Activated T-helper 1 cell treated with anti-CD3 and anti-CD28 coated beads, Interleukin-12 subunit alpha, Interleukin-12 subunit beta, Interleukin-2, Interleukin-4 antibody, amounts not matched to agents 30 ng/mL and 10 ng/mL and 1 ng/mL, durations not matched to agents 14 hours and 24 hours and 36 hours (primary cell): ENCODE measurements at places on chromosomes 7 and 10. TPM values are rescaled to one million over a fixed set of nuclear protein-coding genes. Genes with fewer than 3 reads are reported as not detected.

WASHC2A gene
- 24.1 and 26.8 TPM in 2 replicates for total RNA-seq

AKR1D1 gene
- not detected in 2 replicates for total RNA-seq

NEBL gene
- total RNA-seq = 0.18 and 0.22 TPM in 2 replicates

CUBN gene
- total RNA-seq = 0.05 and 0.21 TPM in 2 replicates

NUTM2B gene
- total RNA-seq = 0.54 and 1.5 TPM in 2 replicates

GRCh38 chr7:39979406-39980073 is 29.5 kb downstream of the CDK13 start:
- H3K4me1 ChIP-seq = peaks cover 4% of the 10 kb centered on the region
- no peak overlapping the region for H3K27ac ChIP-seq
- peaks cover 2% of the 10 kb centered on the region for H3K36me3 ChIP-seq

DNA sequence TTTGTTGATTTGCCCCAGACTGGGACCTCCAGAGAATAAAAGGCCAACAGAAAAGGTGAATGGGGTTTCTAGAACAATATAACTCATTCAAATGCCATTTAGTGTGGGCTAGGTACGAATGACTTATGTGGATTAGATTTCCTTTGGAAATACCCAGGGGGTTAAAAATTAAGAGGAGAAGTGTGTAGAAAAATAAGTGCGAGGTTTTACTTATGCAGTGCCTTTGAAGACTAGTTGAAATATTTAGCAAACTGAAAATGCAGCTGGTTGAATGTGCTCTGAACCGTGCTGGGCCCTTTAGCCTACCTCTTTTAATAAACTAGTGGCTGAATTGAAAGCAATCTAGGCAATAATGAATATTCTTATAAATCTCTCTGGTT is 180.6 kb downstream of the LRMDA start:
- H3K36me3 ChIP-seq = no peaks in the 10 kb centered on the region
- H3K27me3 ChIP-seq = peaks cover 6% of the 10 kb centered on the region
- no peak for DNase-seq

GRCh38 chr10:14416308-14416700 is 85.6 kb upstream of the FRMD4A start:
- H3K27ac ChIP-seq = no peak overlapping the region
- H3K27me3 ChIP-seq = peaks cover 13% of the 10 kb centered on the region
- no peaks in the 10 kb centered on the region for H3K36me3 ChIP-seq
- H3K4me3 ChIP-seq = no peak overlapping the region

DNA sequence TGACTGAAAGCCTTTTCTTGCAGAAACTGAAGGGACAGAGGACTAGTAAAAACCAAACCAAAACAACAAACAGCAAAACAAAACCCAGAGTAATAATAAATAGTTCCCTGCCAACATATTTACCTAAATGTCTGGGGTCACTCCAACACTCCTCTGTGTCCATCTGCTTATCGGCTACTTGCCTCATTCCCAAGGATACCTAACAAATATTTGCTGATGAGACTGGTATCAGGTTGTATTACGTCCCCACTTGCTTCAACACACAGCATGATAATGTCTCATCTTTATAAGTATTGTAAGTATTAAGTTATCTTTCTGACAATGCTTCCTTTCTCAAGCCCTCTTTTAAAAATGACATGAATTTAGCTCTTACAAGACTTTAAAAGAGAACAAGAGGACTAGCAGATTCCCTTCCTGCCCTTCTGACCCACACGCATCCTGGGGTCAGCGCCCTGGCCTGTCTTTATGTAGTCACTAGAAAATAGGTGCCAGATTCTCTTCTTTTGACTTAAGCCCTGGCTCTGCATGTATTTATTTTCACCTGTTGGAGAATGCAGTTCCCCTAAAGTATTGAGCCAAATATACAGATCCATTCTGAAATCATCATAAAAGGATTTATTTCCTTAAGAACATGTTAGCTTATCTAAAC is 110.2 kb downstream of the SEM1 start:
- H3K36me3 ChIP-seq = no peaks in the 10 kb centered on the region
- peaks cover 12% of the 10 kb centered on the region for H3K27me3 ChIP-seq
- no peak overlapping the region for H3K27ac ChIP-seq
- no peak overlapping the region for H3K4me3 ChIP-seq

- H3K4me3 ChIP-seq = no peak overlapping the region
- H3K27me3 ChIP-seq = no peaks in the 10 kb centered on the region
- peaks cover 8% of the 10 kb centered on the region for H3K36me3 ChIP-seq
- H3K4me1 ChIP-seq = peaks cover 6% of the 10 kb centered on the region
- H3K27ac ChIP-seq = no peak overlapping the region
These were observed 32.5 kb downstream of the GNA12 start for GRCh38 chr7:2811476-2812113.

GRCh38 chr7:96416599-96416998 is 94.7 kb upstream of the SLC25A13 start:
- no peak overlapping the region for H3K4me3 ChIP-seq
- H3K27ac ChIP-seq = no peak overlapping the region
- peaks cover 9% of the 10 kb centered on the region for H3K27me3 ChIP-seq
- no peak for DNase-seq
- H3K4me1 ChIP-seq = no peaks in the 10 kb centered on the region

GRCh38 chr7:2968616-2969397 is 74.9 kb downstream of the CARD11 start:
- H3K4me3 ChIP-seq = no peak overlapping the region
- peaks cover 45% of the 10 kb centered on the region for H3K36me3 ChIP-seq
- no peak overlapping the region for H3K27ac ChIP-seq
- H3K4me1 ChIP-seq = peaks cover 31% of the 10 kb centered on the region

DNA sequence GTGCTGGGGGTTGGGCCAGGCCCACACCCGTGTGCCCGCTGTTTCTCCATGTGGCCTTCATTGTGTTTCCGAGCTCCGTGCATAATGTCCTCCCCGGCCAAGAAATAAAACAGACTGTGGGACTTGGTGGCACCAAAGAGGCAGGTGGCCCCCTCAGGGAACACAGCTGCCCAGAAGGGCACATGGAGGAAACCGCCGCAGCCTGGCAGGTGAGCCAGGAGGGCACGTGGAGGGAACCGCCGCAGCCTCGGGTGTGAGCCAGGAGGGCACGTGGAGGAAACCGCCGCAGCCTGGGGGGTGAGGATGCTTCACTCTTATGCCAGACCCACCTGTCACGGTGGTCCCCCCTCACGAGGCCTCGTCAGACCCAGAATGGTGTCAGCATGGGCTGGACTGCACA is 288.7 kb downstream of the WDR37 start:
- H3K36me3 ChIP-seq = no peaks in the 10 kb centered on the region
- no peaks in the 10 kb centered on the region for H3K27me3 ChIP-seq
- H3K27ac ChIP-seq = no peak overlapping the region
- H3K4me1 ChIP-seq = no peaks in the 10 kb centered on the region
- H3K4me3 ChIP-seq = no peak overlapping the region

DNA sequence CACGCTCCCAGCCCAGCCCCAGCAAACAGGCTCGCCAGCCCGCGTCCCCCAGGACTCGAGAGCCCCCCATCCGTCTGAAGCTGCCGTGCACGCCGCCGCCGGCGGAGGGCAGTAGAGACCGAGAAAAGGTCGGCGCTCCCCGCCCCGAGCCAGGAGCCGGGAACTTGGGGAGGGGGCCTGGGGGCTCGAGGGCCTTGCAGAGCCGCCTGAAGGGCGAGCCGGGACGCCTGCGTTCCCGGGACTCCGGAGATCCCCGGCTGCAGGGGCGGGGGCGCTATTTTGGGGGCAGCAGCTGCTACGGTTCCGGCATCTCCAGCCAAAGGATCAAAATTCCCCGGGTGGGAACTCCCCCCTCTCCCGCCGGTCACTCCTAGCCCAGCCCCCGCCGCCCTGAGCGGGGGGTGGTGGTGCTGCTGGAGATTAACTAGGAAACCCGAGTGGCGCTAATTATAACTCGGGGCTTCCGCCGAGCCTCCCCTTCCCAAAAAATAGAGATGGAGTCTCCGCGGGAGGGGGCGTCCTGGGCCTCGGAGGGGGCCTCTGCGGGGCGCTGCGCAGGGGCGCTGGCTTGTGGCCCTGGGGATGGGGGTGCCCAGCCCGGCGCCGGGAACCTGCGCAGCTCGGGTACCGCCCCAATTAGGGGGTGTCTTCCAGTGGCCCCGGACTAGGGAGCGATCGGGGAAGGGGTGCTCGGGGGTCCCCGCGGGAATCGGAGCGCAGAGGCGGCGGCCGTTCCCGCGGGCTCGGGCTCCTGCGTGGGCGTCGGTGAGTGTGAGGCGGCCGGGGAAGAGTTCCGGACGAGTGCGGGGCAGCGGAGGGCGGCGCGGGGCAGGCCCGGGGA is 608 bp downstream of the ACHE start:
- H3K4me3 ChIP-seq = no peak overlapping the region
- peaks cover 18% of the 10 kb centered on the region for H3K4me1 ChIP-seq
- H3K27me3 ChIP-seq = peaks cover 55% of the 10 kb centered on the region
- peaks cover 3% of the 10 kb centered on the region for H3K36me3 ChIP-seq
- H3K27ac ChIP-seq = no peak overlapping the region

DNA sequence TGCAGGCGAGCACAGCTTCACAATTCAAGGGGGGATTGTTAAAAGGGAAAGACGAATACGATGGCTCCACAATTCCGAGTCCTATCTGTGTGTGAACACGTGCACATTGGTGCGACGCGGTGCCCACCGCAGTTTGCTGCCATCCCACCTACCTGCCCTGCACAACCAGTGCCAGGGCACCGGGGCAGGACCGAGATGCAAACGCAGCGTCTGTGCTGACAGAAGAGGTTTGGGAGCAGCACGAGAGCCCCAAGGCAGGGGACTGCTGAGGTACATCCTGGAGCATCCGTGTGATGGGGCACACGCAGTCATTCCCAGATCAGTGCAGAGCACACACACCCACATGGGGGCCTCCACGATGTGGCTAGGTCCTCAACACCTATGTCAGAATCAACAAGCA is 221.3 kb downstream of the DNAJB6 start:
- no peak overlapping the region for H3K27ac ChIP-seq
- H3K27me3 ChIP-seq = no peaks in the 10 kb centered on the region
- H3K36me3 ChIP-seq = no peaks in the 10 kb centered on the region
- DNase-seq = no peak
- H3K4me1 ChIP-seq = no peaks in the 10 kb centered on the region

GRCh38 chr10:110805292-110805691 is 66.4 kb upstream of the PDCD4 start:
- no peaks in the 10 kb centered on the region for H3K27me3 ChIP-seq
- no peaks in the 10 kb centered on the region for H3K36me3 ChIP-seq
- H3K4me1 ChIP-seq = peaks cover 41% of the 10 kb centered on the region
- no peak overlapping the region for H3K4me3 ChIP-seq
- DNase-seq = no peak
- no peak overlapping the region for H3K27ac ChIP-seq

DNA sequence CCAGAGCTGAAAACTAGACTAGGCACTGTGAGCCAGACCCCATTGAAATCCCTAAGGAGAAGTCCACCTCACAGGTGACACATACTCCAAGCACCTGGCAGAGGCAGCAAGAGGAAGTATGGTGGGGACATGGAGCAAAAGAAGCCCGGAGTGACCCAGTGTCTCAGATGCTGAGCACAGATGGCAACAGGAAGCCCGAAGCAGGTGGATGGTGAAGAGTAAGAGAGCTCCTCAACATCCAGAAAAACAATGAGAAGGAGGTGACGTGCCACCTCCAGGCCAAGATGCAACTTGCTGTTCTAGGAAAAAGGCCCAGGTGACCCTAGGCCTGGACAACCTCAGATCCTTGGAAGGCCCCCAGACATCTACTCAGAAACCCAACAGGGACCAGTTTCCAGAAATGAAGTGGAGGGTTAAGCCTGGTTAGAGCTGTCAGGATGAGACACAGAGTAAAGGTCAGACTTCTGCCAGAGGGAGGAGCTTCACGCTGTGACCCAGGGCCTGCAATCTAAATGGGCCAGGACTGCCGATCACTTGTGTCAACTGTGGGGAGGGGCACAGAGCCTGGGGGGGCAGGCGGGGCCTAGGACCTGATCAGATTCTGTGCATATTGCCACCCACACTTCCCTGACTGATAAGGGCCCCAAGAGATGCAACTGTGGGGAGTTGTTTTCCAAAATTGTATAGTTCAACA is 2.4 kb upstream of the COBL start:
- H3K36me3 ChIP-seq = no peaks in the 10 kb centered on the region
- no peak for DNase-seq
- H3K4me1 ChIP-seq = no peaks in the 10 kb centered on the region
- peaks cover 42% of the 10 kb centered on the region for H3K27me3 ChIP-seq
- no peak overlapping the region for H3K27ac ChIP-seq
